ENCODE measurements at places on chromosomes 1 and 21.
A peak's percentile ranks its signal among the peaks of the same experiment; 100 is the strongest.

DNA sequence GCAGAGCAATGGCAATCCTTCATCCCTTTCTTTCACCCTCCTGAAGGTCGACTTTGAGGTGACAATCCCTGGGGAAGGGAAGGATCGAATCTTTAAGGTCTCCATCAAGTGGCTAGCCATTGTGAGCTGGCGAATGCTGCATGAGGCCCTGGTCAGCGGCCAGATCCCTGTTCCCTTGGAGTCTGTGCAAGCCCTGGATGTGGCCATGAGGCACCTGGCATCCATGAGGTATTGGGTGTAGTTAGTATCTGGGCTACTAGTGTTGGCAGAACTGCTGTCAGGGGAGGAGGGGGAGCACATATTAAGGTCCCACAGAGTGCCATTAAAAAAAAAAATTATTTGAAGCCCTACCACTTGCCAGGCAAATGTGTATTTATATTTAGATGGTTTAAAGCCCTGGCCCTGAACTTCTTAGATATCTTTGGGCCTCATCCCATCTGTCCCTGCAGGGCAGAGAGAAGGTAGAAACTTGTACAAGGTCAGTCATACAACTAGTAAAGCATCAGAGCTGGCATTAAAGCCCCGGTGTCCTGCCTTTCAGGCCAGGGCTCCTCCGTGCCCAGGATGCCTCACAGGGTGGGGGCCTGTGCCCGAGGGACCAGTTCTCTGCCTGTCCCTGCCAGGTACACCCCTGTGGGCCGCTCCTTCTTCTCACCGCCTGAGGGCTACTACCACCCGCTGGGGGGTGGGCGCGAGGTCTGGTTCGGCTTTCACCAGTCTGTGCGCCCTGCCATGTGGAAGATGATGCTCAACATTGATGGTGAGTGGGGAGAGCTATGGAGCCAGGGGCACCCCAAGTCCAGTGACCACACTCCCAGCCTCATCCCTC, 10.3 kb downstream of the AGO1 start:
- no peak for DNase-seq

DNA sequence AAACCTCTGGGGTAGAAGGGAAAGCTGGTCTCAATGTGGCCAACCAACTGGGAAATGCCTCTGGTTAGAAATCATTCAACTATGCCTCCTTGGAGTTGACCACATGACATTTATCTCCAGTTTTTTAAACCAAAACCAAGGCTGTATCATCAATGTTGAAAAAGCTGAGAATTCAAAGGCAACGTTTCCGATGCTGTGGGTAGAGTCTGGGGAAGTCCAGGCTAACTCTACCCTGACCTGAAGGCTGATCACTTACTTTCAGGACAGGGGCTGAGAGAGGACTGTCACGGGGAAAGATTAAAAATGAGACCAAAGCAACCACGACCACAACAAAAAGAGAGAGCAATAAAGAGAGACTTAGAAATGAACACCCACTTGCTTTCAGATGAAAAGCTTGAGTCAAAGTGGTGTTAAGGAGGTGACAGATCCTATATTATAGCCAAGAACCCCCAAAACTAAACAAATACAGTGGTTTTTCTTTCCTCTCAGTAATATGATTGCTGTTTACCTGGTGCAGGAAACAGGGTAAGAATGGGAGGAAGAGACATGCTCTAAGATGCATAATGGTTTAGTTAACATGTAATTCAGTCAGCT, 90.8 kb upstream of the TNFSF4 start:
- DNase-seq, result peak; percentile 37

GRCh38 chr21:22927469-22927868, 1929.3 kb downstream of the NCAM2 start:
- DNase-seq, result no peak

DNA sequence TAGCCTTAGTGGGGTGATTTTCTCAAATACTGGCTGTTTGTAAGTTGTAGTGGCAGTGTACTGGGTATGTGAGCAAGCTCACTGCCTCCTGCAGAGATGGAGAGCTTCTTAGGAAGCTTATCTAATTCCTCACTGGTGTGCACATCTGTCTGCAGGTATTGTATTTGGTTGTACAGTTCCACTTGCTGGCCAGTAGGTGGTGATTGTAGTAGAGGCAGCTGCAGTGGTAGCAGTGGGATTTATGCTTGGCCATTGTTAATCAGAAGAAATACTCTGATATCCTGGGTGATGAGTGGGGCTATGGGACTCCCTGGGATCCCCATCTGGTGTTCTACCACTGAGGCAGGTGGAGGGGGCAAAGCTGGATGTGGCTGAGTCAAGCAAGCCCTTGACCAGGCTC, 276.1 kb upstream of the SPAG17 start:
- no peak for DNase-seq

- peak; percentile 59 for DNase-seq
Observed at GRCh38 chr1:31957701-31958674, 19.8 kb upstream of the PTP4A2 start.

GRCh38 chr1:218611916-218612585, 266.9 kb downstream of the TGFB2 start:
- no peak for DNase-seq
